ENCODE measurements at places on chromosomes 16 and 17.

DNA sequence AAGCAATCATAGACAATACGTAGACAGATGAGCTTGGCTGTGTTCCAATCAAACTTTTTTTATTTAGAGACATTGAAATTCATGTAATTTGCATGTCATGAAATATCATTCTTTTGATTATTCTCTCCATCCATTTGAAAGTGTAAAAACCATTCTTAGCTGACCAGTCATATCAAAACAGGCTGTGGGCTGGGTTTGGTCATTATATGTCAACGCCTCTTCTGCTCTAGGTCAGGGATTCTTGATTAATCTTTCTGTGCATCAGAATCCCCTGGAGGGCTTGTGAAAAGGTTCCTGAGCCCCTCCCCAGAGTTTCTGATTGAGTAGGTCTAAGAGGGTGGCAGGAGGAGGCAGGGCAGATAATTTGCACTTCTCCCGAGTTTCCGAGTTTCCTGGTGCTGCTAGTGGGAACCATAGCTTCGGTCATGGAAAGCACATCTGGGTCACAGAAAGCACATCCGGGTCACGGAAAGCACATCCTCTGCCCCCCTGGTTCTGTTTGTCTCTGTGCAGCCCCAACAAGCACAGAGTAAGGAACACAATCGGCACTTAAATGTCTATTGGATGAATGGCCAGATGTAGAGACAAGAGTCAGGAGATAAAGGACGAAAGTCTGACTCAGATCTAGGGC, 16.4 kb downstream of the PIMREG start:
- DNase-seq, result no peak

DNA sequence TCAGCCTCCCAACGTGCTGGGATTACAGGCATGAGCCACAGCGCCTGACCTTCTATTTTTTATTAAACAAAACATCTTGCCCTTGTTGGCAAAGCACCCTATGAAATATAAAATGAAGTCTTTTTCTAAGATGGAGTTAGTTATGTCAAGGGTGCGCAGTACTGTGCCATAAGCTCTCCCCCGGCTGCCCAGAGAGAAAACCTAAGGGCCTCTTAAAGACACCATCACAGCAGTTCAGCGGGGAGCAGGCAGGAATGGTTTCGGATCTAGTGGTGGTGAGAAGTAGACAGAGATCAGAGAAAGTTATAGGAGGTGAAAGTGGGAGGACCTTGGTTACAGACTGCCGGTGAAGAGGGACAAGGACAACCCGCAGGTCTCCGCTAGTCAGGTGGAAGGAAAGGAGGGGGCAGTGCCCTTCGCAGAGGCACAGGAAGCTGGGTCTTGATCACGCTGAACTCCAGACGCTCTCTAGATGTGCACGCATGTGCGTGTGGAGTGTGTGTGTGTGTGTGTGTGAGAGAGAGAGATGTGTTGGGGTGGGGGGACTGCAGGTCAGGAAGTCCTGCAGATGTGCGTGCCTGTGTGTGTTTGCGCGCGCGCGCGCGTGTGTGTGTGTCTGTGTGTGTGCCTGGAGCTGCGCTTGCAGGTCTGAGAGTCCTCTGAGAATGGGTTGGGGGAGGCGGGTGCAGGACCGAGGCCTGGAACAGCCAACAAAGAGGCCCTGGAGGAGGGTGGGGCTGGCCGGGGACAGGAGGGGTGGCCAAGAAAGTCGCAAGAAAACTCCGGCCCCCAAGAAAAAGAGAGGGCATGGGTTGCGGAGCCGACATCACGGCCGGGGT, 748 bp upstream of the CMTM3 start:
- DNase-seq, result no peak

- no peak for DNase-seq
Observed at GRCh38 chr17:67700725-67701119, 17.0 kb upstream of the NOL11 start.

DNA sequence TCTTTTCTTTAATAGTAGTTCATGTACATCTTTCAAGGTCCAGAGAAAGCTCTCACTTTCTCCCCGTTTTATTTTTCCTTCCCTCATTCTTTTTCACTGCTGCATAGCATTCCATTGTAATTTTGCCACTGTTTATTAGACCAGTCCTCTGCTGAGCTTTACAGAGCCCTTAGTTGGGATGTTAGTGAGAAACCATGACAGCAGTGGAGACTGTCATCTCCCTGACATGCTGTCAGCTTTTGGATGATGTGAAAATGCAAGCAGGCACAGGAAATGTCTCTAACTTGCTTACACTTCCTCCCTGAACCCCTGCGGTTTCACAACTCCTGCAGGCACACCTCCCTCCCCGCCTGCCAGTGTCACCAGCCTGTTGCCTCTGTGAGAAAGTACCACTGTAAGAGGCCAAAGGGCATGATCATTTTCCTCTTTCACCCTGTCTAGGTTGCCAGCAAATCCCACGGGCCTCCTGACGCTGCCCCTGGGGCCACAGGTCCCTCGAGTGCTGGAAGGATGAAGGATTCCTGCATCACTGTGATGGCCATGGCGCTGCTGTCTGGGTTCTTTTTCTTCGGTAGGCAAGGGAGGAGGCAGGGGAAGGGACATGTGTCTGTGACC, at the start of gene ITGAL:
Gene ITGAL, plus strand, starts transcription at position 415 of the 615 bp plus-strand sequence. Its CDS starts 96 bp downstream, at position 511.
- DNase-seq, result no peak

DNA sequence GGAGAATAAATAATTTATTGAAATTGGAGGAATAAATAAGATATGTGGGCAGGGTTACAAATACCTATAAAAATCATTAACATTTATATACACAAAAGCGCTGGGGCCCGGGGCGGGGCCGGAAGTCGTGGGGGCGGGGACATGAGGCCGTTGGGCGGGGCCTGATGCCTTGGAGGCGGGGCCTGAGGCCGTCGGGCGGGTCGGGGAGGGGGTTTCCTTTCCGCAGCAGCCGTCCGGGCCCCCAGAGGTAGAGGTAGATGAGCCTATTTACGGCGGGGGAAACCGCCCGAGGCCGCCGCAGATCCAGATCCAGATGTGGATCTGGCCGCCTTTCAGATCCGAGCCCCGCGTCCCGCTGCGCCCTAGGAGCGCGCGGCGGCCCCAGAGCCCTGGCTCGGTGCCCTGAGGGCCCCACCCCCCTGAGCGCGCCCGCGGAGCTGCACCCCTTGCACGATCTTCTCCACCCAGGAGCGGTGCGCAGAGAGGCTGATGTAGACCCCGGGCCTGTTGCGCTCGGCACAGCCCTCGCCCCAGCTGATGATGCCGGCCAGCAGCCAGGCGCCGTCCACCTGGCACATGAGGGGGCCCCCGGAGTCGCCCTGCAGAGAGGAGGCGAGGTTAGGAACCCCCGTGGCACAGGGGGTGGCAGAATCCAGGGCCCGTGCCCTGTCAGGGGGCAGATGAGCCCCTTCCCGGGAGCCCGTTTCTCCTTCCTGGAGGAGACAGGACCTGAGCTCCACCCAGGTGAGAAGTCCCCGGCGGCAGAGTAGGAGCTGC, 5.1 kb downstream of the PRSS22 start:
- DNase-seq, result no peak

- DNase-seq, result peak; percentile 76
Observed at GRCh38 chr16:15502041-15502725, 67.8 kb downstream of the BMERB1 start.

DNA sequence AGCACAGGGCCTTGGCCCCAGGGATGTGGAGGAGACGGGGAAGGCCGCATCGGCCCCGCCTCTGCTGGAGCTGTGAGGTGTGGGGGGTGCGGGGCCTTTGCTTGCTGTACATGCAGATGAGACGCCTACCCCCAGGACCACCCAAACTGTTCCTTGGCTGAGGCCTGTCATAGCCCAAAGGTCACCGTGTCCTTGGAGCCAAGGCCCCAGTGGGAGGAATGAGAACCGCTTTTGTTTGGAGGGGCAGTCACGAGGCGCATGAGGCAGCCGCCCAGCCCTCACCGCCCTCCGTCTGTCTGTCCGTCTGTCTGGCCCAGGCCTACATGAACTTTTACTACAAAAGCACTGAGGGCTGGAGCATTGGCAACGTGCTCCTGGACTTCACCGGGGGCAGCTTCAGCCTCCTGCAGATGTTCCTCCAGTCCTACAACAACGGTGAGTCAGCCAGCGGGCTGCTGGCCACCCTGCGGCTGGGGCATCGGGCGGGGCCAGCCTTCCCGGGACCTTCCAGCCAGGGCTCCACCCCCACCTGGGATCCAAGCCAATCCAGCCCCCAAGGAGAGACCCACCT, 8.8 kb downstream of the TAX1BP3 start:
- peak; percentile 45 for DNase-seq

- no peak for DNase-seq
Observed at GRCh38 chr17:80695979-80696378, 151.3 kb downstream of the RPTOR start.

DNA sequence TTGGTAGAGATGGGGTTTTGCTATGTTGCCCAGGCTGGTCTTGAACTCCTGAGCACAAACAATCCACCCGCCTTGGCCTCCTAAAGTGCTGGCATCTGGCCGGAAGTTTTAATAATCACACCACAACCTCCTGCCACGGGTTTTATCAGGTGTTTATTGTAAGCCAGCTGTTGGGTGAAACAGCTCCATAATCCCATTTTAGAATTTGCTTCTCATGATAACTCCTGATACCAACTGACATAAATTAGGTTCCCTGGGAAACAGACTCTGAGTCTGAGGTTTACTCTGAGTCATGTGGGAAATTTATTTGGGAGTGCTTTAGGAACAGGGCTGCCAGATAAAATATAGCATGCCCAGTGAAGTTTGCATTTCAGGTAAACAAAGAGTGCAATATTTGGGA, 122.6 kb upstream of the MED13 start:
- DNase-seq, result peak; percentile 20

- DNase-seq, result no peak
Observed at GRCh38 chr16:88649195-88649923, 1.5 kb downstream of the CYBA start.

DNA sequence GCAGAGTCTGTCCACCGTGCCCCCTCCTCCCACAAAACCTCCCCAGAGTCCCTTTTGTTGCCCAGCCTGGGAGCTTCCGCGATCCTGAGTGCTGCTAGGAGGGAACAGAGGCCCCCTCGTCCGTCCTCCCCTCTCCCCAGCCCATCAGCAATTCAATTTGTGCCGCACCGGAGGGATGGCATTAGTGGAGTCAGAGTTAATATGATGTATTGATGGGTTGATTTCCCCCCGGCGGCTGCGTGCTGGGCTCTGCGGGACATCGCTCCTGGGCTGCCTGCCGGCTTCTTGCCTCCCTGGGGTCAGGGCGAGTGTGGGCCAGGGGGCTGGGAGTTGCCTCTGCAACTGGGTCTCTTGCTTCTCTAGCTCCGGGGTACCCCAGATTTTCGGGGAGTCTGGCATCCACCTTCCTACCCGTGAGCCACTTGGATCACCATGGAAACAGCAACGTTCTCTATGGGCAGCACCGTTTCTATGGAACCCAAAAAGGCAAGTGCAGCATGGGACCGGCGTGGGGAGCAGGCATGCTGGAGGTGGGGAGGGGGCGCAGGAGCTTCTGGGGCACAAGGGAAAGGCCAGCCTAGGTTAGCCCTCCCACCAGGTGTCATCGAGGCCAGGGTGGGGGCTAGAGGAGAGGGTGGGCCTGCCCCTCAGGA, 42.9 kb downstream of the BAHCC1 start:
- no peak for DNase-seq

- no peak for DNase-seq
Observed at GRCh38 chr16:81678326-81679095, 100.6 kb upstream of the PLCG2 start.

- DNase-seq, result no peak
Observed at GRCh38 chr16:20879175-20880040, 20.8 kb downstream of the DCUN1D3 start.

DNA sequence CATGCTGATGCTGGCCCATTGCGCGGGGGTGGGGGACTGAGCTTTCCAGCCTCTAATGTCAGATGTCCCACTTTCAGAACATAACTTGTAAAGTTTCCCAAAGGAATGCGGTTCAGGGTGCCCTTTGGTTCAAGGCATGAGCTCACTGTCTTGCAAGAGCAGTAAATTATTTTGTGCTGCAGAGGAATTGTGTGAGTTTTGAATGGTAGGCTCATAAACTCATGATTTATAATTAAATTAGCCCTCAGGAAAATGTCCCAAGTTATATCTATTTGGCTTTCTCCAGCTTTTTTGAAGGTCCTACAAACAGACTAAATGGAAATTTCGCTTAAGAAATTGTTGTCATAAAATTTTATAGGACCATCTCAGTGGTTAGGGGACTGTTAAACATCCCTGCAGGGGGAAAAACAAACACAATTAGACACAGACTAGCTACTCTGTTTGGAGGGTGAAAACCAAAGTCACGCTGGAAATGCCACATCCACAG, 321.8 kb downstream of the HS3ST3B1 start:
- no peak for DNase-seq

GRCh38 chr17:50187751-50188530, 13.5 kb downstream of the COL1A1 start:
- no peak for DNase-seq

GRCh38 chr16:16190546-16190945, 32.7 kb downstream of the ABCC6 start:
- no peak for DNase-seq

DNA sequence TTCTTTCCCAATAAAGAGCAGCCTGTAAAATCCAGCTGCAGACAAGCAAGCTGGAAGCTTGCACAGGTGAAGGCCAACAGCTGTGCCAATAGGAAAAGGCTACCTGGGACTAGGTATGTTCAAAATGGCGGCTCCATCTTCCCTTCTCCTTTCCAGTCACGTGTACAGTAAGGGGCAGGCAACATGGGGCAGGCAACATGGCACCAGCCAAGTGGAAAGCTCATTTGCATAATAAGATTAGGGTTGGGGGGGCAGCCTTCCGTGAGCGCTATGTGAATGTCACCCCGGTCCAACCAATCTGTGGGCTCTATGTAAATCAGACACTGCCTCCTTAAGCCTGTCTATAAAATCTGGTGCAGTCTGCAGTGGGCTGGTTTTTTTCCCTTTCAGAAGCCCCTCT, 31.3 kb downstream of the TVP23A start:
- no peak for DNase-seq

- DNase-seq, result no peak
Observed at GRCh38 chr16:8644211-8645140, 23.0 kb downstream of the METTL22 start.

DNA sequence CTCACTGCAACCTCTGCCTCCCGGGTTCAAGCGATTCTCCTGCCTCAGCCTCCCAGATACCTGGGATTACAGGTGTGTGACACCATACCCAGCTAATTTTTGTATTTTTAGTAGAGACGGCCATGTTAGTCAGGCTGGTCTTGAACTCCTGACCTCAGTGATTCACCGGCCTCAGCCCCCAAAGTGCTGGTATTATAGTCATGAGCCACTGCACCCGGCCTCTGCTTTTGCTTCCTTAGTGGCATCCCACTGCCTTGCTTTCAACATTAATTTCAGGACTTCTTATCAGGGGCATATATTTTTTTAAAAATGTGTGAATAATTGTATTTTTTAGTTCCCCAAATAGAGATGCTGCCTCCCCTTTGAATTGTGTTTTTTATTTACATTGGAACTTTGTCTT, 98.8 kb downstream of the SYCE1L start:
- no peak for DNase-seq

- DNase-seq, result no peak
Observed at GRCh38 chr16:86530251-86531190, 20.2 kb downstream of the FOXF1 start.

- DNase-seq, result no peak
Observed at GRCh38 chr17:67414559-67414958, 37.5 kb downstream of the PITPNC1 start.

- DNase-seq, result no peak
Observed at GRCh38 chr16:10368969-10369551, 16.8 kb upstream of the ATF7IP2 start.

Data from AG04450 (cell line).